Lower leg skin (tissue), 4 donors: ENCODE measurements at places on chromosomes 2 and 18. TPM values are rescaled to one million over a fixed set of nuclear protein-coding genes. Genes with fewer than 3 reads are reported as not detected.

DNA sequence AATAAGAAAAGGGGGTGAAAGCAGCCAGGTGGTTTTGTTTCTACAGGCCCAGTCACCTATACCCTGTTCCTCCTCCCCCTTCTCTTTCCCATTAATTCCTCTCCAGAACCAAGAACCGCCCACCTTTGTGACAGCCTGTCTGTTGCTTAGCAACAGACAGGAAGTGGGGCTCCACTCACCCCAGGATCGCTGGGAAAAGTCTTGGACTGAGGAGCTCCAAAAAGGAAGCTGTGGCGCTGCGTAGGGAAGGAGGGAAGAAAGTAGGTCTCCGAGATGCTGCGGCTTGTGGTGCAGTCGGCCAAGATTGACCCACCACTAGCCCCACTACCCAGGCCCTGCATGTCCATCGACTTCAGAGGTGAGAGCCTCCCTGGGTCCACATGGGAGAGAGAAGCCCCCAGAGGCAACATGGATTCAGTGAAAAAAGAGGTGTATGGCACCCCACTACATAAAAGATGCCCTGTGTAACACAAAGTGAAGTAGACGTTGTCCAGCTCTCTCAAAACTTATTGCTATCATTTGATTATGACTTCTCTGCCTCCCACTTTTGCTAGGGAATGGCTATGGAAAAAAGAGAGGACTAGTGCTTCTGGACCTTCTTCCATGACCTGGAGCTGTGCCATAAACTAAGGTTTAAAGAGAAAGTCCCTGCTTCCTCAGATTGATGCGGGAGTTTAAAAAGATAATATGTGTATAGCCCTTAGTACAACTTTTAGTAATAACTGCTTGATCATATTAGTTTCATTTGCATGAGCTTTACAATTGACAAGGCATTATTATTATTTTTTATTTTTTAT lies at the start of gene FER1L5:
FER1L5 (plus strand) TSS at position 201 of the 797 bp plus-strand sequence; CDS start at position 274, 73 bp downstream.
- DNase-seq, result no peak

GRCh38 chr2:208490492-208490891 lies 83.9 kb downstream of the PTH2R start:
- DNase-seq, result no peak

DNA sequence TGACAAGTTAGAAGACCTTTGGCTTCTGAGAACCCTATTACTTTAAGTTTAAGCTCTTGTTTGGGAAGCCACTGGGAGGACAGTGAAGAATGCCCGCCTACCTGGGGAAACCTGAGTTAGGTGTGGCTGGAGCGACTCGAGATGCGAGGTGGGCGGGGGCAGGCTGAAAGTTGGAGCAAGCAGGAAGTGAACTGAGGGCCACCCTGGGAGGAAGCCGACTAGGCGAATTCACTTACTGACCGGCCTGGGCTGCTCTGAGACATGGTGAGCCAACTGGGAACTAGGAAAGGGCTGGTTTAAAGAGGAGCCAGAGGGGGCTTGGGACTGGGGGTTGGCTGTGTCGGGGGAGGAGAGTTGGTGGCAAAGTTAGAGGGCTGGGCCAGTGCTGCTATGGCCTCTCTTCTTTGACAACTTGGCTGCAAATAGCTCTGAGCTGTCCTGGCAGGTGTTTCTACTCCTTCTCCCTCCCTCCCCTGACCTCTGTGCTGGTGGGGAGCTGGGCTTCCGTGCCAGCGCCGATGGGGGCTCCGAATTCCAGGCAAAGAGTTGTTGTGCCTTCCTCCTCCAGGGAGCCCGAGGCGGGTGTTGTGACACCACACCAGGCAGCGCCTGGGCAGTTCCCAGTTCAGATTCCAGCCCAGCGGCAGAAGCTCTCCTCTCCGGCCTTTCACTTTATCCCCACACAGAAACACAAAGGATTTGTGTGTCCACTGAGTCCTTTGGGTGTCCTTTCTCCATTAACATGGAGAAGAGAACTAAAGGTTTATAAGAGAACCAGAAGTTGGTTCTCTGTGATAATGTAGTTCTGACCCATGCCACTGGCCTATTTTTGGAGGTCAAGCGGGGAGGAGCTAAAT lies at the start of gene VAMP8:
VAMP8 (plus strand) TSS at position 201 of the 857 bp plus-strand sequence; CDS start at position 262, 61 bp downstream.
- DNase-seq, result peak; percentile 93

TOGARAM2 gene
- total RNA-seq, result 1.8 TPM

GRHL1 gene
- total RNA-seq, result 134 TPM

ALPI gene
- total RNA-seq, result not detected

GRCh38 chr2:16869711-16870110 lies 204.1 kb upstream of the CYRIA start:
- no peak for DNase-seq

GRCh38 chr2:43312755-43313641 lies 86.6 kb upstream of the ZFP36L2 start:
- DNase-seq, result no peak

- no peak for DNase-seq
Observed at GRCh38 chr2:41832218-41832617, 215.6 kb upstream of the PKDCC start.
